Pancreas (tissue), 10 donors: ENCODE measurements at places on chromosomes 5 and 9. TPM values are rescaled to one million over a fixed set of nuclear protein-coding genes. Genes with fewer than 3 reads are reported as not detected.

The ZER1 gene
- 16.9 TPM for polyA plus RNA-seq

The FOXI1 gene
- polyA plus RNA-seq, result 0.38 TPM

The DNAJB5 gene
- 4.0 TPM for polyA plus RNA-seq

The MARVELD2 gene
- polyA plus RNA-seq, result 5.6 TPM

GRCh38 chr9:21281275-21281674, 23.8 kb downstream of the IFNA5 start:
- DNase-seq, result no peak

DNA sequence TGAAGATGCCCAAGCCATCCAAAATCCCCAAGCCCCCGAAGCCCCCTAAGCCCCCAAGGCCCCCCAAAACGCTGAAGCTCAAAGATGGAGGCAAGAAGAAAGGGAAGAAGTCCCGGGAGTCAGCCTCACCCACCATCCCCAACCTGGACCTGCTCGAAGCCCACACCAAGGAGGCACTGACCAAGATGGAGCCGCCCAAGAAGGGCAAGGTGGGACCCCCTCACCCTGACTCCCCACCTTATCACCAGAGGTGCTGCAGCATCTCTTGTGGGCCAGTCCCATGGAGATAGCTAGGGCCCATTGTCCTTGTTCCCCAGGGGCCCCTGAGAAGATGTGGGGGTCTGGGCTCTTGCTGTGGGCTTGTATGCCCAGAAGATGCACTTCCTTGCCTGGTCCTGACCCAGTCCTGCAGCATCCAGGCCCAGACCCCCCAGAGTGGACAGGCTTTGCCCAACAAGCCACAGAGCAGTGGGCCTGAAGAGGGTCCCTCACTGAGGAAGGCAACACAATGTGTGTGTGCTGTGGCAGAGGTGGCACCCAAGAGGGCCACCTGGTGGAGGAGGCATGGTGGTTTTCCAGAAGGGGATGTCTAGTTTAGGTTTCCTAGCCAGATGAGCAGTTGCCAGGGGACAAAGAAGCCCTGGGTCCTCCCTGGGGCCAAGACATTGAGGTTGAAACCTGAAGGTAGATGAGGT, 84.1 kb downstream of the PHF2 start:
- DNase-seq, result no peak

DNA sequence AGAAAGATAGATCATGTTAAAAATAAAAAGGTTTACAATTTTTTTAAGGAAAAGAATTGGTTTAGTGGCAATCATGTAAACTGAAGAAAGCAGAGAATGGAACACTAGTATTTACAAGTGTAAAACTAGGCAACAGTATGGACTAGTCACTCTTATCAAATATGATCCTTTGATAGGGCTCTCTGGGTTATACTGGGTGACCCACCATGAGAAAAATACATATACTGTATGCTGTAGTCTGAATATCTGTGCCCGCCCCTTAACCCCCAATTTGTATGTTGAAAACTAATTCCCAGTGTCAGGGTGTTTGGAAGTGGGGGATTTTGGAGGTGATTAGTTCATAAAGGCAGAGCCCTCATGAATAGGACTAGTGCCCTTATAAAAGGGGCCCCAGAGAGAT, 236.8 kb upstream of the TARS1 start:
- DNase-seq, result no peak
